Kidney epithelial cell (primary cell): ENCODE measurements at places on chromosomes 5 and 9.
A peak's percentile ranks its signal among the peaks of the same experiment; 100 is the strongest.

DNA sequence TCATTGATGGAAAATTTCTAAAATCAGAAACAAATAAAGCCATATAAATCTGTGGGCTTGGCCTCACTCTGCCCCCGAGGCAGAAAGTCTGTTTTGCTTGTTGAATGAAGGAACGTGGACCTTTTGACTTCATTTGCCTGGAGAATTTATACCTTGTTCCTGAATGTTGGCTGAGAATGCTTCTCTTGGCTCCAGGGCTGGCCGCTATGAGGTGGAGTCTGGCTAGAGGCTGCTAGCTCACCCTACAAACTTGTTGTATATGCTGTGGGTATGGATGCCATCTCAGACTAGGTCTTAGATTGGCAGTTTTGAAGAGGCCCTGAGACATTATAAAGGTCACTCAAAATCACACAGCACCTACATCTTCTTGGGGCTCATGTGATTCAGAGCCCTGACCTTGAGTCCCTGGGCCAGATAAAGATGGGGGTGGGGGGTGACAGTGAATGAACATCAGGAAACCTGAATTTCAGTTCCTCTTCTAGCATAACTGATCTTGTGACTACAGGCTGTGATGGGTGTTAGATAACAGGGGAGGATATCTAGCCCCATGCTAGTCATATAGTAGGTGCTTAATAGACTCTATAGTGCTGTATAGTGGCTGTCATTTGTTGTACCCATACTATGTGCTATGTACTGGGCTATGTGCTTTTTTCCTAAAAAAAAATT is 2.8 kb downstream of the GM2A start:
- DNase-seq = no peak

DNA sequence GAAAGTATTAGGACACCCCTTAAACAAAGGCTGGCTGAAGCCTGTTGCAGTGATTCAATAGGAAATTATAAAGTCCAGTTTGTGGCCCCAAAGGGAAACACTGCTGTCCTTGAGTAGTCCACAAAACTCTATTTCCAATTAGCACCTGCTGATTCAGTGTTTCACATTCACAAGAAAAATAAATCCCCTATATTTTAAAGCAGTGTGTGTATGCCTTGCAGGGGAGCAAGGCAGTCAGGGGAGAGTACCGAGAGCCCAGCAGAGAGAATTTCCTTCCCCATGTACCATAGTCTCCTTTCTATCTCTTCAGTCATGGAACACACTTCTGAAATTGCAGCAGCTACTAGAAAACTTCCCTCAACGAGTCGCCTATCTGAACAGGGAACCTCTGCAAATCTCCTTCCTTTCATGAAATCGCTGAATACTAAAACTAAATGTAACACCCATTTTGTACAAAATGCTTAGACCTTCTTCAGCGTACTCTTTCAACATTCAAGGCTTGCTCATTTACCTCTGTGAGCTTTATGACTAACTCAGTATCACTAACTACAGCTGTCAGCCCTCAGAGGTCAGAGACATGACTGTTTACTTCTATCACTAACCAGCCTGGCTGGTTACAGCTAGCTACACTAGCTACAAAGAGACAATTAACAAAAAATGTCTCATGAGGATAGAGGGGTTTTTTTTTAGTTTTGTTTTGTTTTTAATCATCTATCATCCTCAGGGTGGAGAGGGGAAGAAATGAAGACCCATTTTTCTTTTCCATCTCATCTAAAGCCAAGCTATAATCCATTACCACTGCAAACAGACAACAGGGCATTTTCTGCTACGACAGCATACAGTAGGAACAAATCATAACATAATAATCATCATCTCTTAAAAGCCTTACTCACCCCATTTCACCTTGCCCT is 188.7 kb downstream of the EBF1 start:
- DNase-seq = no peak

- DNase-seq = no peak
Observed at GRCh38 chr9:14888272-14888671, 22.0 kb downstream of the FREM1 start.

GRCh38 chr5:31995714-31996113 is 178.4 kb downstream of the GOLPH3 start:
- no peak for DNase-seq

- DNase-seq = no peak
Observed at GRCh38 chr5:107951309-107951708, 280.6 kb upstream of the EFNA5 start.

DNA sequence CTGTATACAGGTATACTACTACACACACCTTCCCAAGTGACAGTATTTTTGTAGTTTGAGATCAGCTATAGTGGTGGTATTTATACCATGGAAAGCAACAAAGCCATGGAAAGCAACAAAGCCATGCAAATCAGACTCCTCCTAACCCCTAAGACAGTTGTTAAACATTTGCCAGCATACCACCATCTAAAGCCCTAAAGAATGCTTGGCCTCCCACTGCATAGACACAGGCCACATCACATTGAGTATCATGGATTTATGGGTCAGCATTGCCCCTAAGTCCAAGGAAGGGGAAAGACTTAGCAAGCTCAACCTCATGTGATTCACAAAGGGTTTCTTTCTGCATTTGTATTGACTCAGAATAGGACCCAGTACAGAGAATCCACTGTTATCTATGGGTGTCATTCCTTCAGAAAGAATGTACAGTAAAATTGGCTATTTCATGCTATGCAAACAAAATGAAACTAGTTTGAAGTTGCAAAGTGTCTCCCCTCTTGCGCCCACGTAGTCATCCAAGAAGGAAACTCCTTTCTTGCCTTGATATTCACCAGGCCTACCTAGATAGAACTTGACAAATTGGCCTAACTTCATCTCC is 70.4 kb upstream of the IQGAP2 start:
- DNase-seq = peak; percentile 2

DNA sequence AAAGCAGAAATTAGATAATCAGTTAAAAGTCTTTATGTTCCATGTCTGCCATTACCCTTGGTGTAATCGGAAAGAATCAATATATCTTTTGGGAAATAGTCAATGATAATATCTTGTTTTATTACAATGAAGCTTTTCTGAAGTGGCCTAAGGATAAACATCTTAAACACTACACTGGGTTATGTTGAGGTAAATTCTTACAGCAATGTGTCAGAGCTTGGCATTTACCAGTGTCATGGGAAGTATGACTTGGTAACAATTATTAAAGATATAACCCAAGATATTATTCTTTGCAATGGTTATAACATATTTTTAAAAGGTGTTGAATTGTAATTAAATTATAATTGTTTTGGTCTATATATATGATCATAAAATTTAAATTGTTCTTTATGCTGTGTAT is 84.7 kb downstream of the CFAP95 start:
- DNase-seq = no peak

- DNase-seq = no peak
Observed at GRCh38 chr5:69504036-69504435, 11.4 kb downstream of the OCLN start.

- no peak for DNase-seq
Observed at GRCh38 chr5:179762079-179762780, 29.6 kb downstream of the MAML1 start.

DNA sequence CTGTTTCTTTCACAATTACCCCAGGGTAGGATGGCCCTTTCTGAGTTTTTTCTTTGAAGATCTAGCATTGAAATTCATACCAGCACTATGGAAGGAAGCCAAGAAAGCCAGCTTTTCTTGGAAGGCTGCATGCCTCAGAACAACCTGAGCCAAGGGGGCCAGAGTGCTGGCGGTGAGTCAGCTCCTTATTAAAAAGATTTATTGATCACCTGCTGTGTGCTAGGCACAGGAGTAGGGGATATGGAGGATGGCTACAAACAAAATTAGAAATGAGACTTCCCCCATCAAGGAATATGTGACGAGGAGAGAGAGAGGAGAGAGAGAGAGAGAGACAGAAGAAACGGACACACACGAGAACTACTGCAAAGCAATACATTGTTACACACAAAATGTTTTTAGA is 184.6 kb upstream of the PUM3 start:
- no peak for DNase-seq
